Breast epithelium (tissue), 4 donors: ENCODE measurements at places on chromosomes 12 and 14. TPM values are rescaled to one million over a fixed set of nuclear protein-coding genes. Genes with fewer than 3 reads are reported as not detected.

The TMEM253 gene
- total RNA-seq = 1.3 TPM

The RDH16 gene
- 1.3 TPM for total RNA-seq

DNA sequence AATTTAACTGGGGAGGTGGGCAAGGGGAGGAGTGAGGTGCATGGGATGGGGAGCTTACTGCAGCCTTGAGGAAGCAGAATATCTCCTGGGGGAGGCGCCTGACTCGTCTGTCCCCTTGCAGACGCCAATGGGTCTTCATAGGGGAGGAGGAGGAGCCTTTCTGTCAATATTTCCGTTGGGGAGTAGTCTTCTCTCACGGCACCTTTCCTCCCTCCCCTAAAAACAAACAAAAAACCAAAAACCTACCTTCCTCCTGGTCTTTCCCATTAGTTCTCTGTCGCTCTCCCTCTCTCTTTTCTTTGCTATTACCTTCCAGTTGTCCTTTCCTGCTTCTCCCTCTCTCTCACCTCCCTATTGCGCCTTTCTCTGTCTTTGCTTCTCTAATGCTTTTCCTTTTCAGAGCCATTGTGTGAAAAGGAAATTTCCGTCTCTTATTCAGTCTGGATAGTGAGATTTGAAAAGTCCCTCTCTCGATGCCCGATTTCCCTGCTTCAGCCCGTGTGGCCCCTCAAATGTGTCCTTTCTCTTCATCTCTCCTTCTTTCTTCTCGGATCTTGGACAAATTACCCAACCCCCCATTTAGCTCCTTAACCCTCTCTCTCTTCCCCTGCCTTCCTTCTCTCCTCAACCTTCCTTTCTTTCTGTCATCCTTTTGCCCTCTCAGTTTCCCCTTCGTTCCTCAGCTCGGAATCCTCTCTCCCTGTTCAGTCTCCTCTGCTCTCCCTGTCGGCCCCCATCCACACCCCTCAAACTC is 5.9 kb downstream of the GPR84 start:
- no peak for DNase-seq

GRCh38 chr14:54189748-54190354 is 207.0 kb upstream of the CDKN3 start:
- DNase-seq = no peak

GRCh38 chr14:85576218-85576617 is 46.3 kb downstream of the FLRT2 start:
- DNase-seq = no peak

DNA sequence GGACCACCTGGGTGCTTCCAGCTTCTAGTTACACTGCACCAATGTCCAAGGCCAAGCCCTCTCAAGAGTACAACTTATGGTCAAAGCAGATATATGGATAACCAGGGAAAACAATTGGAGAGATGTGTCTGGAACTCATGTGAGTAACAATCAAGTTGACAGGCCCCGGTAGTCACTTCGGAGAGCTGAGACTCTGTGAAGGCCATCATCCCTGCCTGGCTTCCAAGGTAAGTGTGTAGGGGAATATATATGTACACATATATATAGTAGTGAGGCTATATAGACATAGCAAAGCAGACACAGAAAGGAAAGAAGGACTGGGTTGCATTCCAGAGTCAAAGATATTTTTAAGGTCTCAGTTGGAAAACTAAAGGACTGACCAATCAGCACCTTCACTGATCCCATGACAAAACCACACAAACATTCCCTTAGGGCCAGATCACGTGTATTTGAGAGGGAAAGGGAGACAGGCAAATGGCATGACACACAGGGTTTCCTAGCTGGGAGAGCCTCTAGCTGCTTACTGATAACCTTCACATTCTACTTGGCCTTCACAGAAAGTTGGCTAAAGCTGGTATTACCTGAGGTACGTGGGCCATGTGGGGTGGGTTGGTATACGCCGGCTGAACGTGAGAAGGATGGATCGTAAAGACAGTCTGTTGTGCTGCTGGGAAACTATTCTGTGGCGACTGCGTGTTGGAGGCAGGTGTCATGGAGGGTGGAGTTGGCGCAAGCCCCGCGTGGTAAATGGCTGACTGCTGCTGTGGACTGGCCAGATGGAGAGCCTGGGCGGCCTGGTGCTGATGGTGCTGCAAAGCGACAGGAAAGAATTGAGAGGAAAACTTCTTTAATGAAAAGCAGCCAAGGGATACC is 50.0 kb downstream of the SH2B3 start:
- DNase-seq = peak; percentile 5

- DNase-seq = no peak
These were observed 1.1 kb upstream of the ATXN2 start for GRCh38 chr12:111600205-111600642.
